ENCODE measurements at places on chromosomes 16 and 17.
A peak's percentile ranks its signal among the peaks of the same experiment; 100 is the strongest.

DNA sequence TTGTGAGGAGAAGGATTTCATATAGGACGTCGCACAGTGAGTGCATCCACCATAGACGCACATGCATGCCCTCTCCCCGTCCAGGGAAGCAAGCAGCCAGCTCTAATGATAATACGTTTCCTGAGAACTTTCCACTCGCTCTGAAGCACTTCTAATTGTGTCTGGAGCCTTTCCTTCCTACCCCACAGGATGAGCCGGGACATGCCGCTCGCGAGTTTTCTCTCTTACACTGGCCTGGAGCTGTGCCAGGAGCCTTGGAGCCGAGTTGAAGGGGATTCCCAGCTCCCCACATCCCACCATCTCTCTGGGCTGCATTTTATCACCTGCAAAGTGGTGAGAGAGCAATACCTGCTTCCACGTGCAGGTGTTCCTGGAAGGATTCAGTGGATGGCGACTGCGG is 368.1 kb downstream of the C16orf95 start:
- DNase-seq: no peak

DNA sequence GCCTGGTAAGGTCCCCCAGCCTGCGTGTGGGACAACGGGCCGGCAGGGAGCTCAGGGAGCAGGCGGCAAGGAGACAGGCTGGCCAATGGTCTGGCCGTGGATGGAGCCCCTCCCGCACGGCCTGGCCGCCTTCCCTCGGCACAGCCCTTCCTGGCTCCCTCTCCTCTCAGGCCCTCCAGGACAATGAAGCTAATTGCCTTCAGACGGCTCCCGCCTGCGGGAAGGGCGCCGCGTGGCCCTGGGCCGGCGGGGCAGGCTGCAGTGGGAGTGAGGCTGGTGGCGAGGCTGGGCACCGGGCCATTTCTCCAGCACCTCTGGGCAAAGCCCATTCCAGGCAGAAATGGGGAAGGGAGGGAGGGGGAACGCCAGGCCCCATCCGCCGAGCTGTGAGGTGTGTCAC is 50.9 kb downstream of the ENGASE start:
- no peak for DNase-seq

DNA sequence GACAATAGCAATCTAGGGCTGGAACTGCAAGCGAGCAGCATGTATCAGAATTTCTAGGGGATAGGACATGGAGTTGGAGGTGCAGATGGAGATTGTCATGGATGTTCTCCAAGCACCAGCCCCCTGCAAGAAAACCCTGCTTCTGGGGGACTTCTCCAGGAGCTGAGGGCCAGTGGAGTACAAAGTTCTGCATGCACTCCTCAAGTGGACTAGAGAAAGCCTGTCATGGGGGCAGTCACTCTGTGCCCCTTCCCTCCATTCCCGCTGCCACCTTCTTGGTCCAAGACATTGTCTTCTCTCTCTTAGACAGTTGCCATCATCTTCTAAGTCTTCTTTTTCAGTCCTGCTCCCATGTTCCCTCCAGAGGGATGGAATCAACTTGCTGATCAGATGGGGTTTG is 87.9 kb downstream of the AIPL1 start:
- DNase-seq: no peak

- no peak for DNase-seq
These were observed 13.0 kb downstream of the C16orf87 start for GRCh38 chr16:46817961-46818360.

DNA sequence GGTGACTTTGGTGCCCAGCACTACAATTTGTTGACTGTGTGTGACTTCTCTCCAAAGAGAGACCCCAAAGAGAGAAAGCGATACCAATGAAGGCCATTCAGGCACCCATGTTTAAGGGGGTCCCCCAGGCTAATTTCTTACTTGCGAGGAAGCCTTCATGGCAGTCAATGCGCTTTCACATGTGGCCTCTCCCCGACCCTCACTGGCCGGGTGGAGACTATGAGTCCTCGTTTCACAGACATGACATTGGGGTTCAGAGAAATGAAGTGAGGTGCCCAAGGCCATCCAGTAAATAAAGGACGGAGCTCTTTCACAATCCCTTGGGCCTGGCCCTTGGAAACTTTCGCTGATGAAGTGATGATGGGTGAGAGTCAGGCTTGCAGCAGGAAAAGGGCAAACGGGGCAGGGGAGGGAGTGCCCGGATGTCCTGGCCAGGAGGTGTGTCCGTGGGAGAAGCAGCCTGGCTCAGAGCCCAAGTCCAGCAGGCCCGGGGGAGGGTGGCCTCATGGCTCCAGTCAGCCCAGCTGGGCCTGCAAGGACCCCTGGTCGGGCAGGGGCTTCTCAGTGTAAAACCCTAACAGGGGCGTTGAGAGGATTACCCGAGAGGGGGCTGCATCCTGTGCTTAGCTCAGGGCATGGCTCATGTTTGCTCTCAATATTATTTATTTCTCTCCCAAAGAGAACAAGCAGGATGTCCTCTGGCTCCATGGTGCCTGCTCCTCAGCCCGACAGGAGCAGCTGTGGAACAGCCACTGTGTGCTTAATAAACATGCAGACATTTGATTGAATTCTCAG is 14.7 kb downstream of the TBX2 start:
- no peak for DNase-seq

- DNase-seq: no peak
These were observed 14.4 kb downstream of the MMP15 start for GRCh38 chr16:58039829-58040495.

GRCh38 chr17:76049836-76050537 is 22.3 kb downstream of the SRP68 start:
- DNase-seq: no peak

- no peak for DNase-seq
These were observed 3.5 kb downstream of the FMNL1 start for GRCh38 chr17:45225051-45225700.

- no peak for DNase-seq
These were observed 284.8 kb upstream of the MAF start for GRCh38 chr16:79885320-79885719.

GRCh38 chr17:82963104-82963950 is 116.1 kb upstream of the METRNL start:
- DNase-seq: no peak

- no peak for DNase-seq
These were observed 1.8 kb upstream of the OR1E1 start for GRCh38 chr17:3400055-3400454.

GRCh38 chr17:4329838-4330237 is 36.6 kb downstream of the UBE2G1 start:
- no peak for DNase-seq

- no peak for DNase-seq
These were observed 531.7 kb upstream of the TOM1L1 start for GRCh38 chr17:54368906-54369305.

DNA sequence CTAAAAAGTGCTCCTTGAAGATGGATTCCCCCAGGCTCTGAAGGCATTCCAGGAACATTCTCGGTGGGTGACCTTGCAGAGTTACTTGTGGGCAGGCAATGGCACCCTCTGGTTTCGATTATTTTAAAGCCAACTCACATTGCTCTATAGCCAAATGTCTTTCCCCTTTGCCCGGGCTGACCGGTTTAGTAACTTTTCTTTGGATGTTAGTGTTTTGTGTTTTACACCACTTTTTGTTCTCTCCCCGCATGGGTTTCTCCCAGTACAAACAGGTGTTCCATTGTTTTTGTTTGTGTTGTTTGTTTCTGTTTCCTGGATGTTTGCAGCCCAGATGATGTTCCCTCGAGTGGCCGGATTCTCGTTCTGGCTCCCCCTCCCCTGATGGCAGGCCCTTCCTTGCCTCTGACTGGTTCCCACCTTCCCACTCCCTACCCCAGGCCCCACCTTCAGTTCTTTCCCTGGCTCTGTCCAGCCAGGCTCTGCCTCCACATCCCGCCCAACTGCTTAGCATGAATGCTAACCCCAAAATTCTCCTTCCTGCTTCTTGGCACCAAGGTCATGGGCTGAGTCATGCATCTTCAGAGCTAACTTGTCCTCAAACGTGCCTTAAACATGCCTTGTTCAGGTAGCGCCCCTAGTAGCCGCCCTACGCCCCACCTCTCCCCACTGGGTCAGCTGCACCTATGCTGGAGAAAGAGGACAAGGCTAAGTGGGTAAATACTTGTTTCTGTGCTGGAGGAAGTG is 40.6 kb downstream of the ELAC2 start:
- no peak for DNase-seq

GRCh38 chr17:732902-733720 is 715 bp downstream of the TLCD3A start:
- DNase-seq: no peak

- no peak for DNase-seq
These were observed 730.7 kb upstream of the KIF2B start for GRCh38 chr17:53092072-53092471.

DNA sequence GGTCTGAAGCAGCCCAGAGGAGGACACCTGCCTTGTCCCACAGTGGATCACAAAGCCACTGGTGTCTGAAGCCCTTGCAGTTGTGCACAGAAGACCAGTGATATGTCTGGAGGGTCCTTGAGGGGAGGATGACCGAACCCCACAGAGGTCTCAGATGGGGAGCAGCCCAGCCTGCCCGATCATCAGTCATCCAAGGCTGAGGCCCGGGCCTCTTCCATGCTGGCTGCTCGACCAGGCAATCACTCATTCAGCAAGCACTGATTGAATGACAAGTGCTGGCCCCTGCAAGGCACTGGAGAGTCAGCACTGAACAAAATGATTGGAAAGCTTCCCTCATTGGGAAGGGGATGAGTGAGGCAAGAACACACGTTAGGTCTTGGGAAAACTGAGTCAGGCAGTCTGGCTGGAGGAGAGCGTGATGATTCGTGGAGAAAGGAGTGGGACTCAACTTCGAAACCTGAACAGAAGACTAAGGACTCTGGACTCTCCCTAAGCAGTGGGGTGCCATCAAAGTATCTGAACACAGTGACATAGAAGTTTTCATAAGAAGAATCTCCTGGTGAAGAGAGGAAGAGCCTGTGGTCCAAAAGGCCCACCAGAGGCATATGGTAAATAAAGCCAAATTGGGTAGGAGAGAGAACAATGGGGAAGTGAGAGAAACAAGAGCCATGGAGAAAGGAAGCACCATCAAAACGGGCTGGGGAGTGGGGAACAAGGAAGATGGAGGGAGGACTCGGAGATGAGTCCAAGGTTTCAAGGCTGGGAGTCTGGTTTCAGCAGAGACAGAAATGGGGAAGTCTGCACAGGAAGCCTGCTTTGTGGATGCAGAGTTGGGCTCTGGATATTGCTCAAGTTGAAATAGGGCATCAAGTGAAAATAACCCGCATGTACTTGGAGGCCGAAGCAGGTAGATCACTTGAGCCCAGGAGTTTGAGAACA is 10.2 kb downstream of the PIK3R5 start:
- no peak for DNase-seq

DNA sequence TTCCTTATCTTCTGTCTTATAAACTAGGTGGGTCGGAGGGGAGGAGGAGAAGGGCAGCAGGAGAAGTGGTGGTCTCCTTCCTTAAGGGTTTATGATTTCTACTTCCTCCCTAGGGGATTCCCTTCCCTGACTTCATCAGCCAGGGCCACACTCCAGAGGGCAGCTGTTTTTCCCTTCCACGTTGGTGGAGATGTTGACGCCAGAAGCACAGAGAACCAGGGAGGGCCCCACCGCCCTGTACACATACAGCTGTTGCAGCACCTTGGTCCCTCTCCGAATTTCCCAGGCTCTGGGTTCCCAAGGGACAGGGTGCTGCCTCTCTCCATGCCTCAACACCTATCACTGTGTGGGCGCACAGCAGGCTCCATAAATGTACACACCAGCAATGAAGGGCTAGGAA is 5.6 kb upstream of the SLC6A4 start:
- no peak for DNase-seq

GRCh38 chr16:75971334-75971733 is 245.0 kb upstream of the CPHXL start:
- DNase-seq: no peak

DNA sequence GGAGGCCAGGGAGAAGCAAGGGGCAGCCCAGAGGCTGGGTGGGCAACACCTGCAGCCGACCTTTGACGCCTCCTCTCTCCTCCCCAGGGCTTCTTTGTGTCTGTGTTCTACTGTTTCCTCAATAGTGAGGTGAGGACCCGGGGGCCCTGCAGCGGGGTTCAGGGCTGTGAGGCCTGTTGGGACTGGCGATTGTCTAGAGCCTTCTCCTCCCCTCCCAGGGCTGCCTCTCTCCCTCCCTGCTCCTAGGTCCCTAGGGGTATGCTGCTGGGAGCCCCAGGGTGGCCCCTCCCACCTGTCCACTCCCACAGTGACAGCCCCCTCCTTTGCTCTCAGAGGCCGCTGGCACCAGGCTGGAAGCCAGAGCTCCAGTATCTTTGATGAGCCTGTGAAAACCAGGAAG is 10.8 kb upstream of the SPPL2C start:
- no peak for DNase-seq

GRCh38 chr17:62680541-62681052 is 53.1 kb downstream of the MRC2 start:
- no peak for DNase-seq

- no peak for DNase-seq
These were observed 1.7 kb upstream of the LASP1 start for GRCh38 chr17:38867968-38868816.

DNA sequence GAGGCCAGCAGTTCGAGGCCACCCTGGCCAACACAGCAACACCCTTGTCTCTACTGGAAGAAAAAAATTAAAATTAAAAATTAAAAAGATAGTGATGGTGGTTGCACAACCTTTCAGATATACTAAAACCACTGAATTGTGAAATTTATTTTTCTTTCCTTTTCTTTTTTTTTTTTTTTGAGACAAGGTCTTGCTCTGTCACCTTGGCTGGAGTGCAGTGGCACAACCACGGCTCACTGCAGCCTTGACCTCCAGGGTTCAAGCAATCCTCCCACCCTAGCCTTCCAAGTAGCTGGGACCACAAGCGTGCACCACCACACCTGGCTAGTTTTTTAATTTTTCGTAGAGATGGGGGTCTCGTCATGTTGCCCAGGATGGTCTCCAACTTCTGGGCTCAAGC is 254.4 kb downstream of the SLC39A11 start:
- no peak for DNase-seq

GRCh38 chr17:37274461-37274860 is 101.3 kb upstream of the C17orf78 start:
- no peak for DNase-seq

- DNase-seq: no peak
These were observed 5.6 kb downstream of the CIAO3 start for GRCh38 chr16:734981-735881.

- peak; percentile 86 for DNase-seq
These were observed at the start of gene CD2BP2 for GRCh38 chr16:30355144-30355953. CD2BP2 (minus strand) TSS chr16:30355308; CDS start chr16:30354681, 627 bp downstream.

DNA sequence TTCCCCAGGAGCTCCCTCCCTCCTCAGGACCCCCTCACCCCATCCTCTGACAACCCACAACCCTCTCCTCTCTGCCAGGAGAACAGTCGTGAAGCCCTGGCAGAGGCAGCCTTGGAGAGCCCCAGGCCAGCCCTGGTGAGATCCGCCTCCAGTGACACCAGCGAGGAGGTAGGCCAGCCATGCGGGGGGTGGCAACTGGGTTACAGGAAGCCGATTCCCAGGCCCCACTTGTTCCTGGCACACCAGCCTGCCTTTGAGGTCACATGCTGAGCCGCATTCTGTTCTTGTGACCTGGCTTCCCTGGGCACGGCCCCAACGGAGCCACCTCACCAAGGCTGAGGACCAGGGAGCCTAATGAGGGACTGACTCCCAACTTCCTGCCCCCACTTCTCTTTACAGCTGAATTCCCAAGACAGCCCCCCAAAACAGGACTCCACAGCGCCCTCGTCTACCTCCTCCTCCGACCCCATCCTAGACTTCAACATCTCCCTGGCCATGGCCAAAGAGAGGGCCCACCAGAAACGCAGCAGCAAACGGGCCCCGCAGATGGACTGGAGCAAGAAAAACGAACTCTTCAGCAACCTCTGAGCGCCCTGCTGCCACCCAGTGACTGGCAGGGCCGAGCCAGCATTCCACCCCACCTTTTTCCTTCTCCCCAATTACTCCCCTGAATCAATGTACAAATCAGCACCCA is 7.9 kb downstream of the NAT9 start:
- DNase-seq: no peak

- DNase-seq: no peak
These were observed 43.4 kb downstream of the GNAO1 start for GRCh38 chr16:56234737-56235136.
